Breast epithelium (tissue), 4 donors: ENCODE measurements at places on chromosomes 3 and 15.

GRCh38 chr15:78739996-78740903 is 71.0 kb downstream of the ADAMTS7 start:
- no peaks in the 10 kb centered on the region for H3K36me3 ChIP-seq
- DNase-seq: no peak
- no peak overlapping the region for H3K4me3 ChIP-seq
- H3K27ac ChIP-seq: no peak overlapping the region
- H3K27me3 ChIP-seq: no peaks in the 10 kb centered on the region

- H3K27me3 ChIP-seq: no peaks in the 10 kb centered on the region
- H3K27ac ChIP-seq: no peak overlapping the region
- H3K36me3 ChIP-seq: peaks cover 1% of the 10 kb centered on the region
Observed at GRCh38 chr15:71893691-71894090, 83.3 kb downstream of the NR2E3 start.

GRCh38 chr15:80562033-80562432 is 133.1 kb upstream of the ABHD17C start:
- H3K4me1 ChIP-seq: no peaks in the 10 kb centered on the region
- no peak overlapping the region for H3K4me3 ChIP-seq
- no peak overlapping the region for H3K27ac ChIP-seq
- no peaks in the 10 kb centered on the region for H3K27me3 ChIP-seq
- no peak for DNase-seq

DNA sequence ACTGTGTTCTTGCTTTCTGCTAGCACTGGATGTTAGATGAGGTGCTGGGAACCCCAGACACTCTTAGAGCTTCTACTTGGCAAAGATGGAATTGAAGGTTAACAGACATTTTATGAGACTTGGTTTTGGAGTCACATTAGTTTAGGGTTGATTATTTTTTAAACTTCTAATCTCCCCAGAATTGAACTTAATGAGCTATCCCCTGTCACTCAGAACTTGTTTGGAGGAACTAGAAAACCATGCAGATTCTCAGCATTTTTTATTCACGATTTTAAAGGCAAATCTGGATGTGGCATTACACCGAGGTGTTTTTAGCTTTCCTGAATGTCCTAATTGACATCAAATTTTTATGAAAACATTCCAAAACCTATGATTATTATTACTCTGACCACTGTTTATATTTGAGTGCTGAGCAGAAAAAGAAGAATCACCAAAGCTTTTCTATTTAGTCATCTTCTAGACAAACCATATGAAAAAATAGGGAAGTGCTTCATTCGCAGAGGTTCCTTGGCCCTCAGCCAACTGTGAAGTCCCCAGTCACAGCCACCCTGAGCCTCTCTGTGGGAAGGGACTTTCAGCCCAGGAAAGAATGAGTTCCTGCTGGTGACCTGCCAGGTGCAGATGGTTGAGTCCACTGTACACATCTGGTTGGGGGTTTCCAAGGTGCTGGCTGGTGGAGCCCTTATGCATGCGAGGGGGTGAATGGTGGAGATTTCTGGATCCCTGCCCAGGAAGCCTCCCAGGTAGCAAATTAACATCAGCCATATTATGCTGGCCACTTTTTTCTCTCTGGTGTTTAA is 196.0 kb upstream of the TOPAZ1 start:
- peak; percentile 20 for DNase-seq
- no peaks in the 10 kb centered on the region for H3K36me3 ChIP-seq
- no peaks in the 10 kb centered on the region for H3K4me1 ChIP-seq
- H3K27ac ChIP-seq: no peak overlapping the region
- H3K4me3 ChIP-seq: no peak overlapping the region
- no peaks in the 10 kb centered on the region for H3K27me3 ChIP-seq

DNA sequence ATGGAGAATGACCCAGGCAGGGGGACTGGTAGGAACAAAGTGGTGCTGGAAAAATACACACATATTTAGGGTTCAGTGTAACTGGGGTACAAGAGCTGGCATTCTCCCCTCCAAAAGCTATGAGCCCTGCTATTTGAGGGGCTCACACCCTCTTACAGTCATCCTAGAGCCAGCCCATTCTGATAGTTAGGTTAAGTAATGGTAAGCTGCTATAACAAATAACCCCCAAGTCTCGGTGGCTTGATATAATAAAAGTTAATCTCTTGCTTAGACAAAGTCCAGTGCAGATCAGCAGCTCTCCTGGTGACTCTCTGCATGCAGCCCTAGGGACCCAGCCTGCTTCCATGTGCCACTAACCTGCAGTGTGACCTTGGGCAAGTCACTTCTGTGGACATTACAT is 234.9 kb upstream of the HES1 start:
- no peak overlapping the region for H3K27ac ChIP-seq
- no peaks in the 10 kb centered on the region for H3K36me3 ChIP-seq
- no peaks in the 10 kb centered on the region for H3K4me1 ChIP-seq
- no peak for DNase-seq

GRCh38 chr3:183566880-183567279 is 11.4 kb upstream of the KLHL6 start:
- no peaks in the 10 kb centered on the region for H3K36me3 ChIP-seq
- no peak overlapping the region for H3K4me3 ChIP-seq
- H3K4me1 ChIP-seq: no peaks in the 10 kb centered on the region
- H3K27ac ChIP-seq: no peak overlapping the region
- no peaks in the 10 kb centered on the region for H3K27me3 ChIP-seq

GRCh38 chr3:11844891-11845290 is 1.8 kb downstream of the TAMM41 start:
- no peak overlapping the region for H3K27ac ChIP-seq
- no peaks in the 10 kb centered on the region for H3K36me3 ChIP-seq
- H3K27me3 ChIP-seq: no peaks in the 10 kb centered on the region
- no peak overlapping the region for H3K4me3 ChIP-seq
- peaks cover 17% of the 10 kb centered on the region for H3K4me1 ChIP-seq
- DNase-seq: no peak

GRCh38 chr3:15982243-15982642 is 184.5 kb upstream of the ANKRD28 start:
- H3K27me3 ChIP-seq: no peaks in the 10 kb centered on the region
- no peak overlapping the region for H3K27ac ChIP-seq
- no peaks in the 10 kb centered on the region for H3K36me3 ChIP-seq
- no peak for DNase-seq

- no peak overlapping the region for H3K27ac ChIP-seq
- H3K4me1 ChIP-seq: no peaks in the 10 kb centered on the region
- DNase-seq: no peak
- H3K27me3 ChIP-seq: no peaks in the 10 kb centered on the region
- no peak overlapping the region for H3K4me3 ChIP-seq
- no peaks in the 10 kb centered on the region for H3K36me3 ChIP-seq
Observed at GRCh38 chr15:81418891-81419290, 44.9 kb upstream of the TMC3 start.

DNA sequence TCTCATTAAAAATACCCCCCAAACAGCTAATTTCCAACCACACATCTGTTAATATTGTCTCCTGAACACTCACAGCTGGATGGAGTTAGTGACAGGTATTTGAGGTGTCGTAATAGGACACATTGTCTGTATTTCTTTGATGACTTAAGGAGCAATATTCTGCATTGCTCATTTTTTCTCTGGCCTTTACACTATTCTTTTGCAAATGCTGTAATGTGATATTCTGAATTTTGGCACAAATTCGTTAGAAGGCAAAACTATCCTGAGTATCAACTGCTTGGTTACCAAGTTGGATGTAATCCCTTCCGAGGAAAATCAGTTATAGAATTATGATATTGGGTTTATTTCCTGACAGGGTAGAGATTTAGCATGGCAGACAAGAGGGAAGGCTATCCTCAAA is 1030.2 kb downstream of the MCTP2 start:
- no peaks in the 10 kb centered on the region for H3K36me3 ChIP-seq
- DNase-seq: no peak
- no peaks in the 10 kb centered on the region for H3K4me1 ChIP-seq
- no peak overlapping the region for H3K4me3 ChIP-seq

DNA sequence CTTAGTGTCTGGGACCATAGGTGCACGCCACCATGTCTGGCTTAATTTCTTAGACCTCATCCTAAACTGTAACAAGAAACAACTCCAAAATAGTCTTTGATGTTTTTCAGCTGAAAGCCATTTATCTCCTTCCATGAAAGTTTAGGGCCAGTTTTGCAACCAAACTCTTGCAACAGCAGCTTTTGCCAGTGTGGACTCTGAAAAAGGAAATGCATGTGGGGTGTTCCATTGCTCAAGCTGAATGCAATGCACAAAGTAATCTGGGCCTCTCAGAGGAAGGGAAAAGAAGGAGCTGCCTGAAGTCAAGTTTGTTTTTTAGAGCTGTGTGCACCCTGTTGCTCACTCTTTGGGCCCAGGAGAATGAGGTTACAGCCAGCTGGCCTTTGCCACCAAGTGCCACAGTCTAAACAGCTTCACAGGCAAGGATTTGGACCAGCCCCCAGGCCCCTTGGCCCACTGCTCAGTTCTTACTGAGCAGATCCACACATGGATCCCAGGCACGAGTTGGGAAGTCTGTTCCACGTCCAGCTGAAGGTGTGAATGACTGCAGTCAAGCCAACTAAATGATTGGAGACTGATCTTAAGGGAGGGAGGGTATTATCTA is 212.3 kb upstream of the LRRFIP2 start:
- H3K4me3 ChIP-seq: no peak overlapping the region
- no peaks in the 10 kb centered on the region for H3K4me1 ChIP-seq
- DNase-seq: no peak
- H3K36me3 ChIP-seq: no peaks in the 10 kb centered on the region
- no peaks in the 10 kb centered on the region for H3K27me3 ChIP-seq

GRCh38 chr3:178603735-178604134 is 67.5 kb downstream of the KCNMB2 start:
- H3K27ac ChIP-seq: no peak overlapping the region
- no peak for DNase-seq
- H3K4me3 ChIP-seq: no peak overlapping the region
- no peaks in the 10 kb centered on the region for H3K36me3 ChIP-seq
- H3K4me1 ChIP-seq: no peaks in the 10 kb centered on the region

DNA sequence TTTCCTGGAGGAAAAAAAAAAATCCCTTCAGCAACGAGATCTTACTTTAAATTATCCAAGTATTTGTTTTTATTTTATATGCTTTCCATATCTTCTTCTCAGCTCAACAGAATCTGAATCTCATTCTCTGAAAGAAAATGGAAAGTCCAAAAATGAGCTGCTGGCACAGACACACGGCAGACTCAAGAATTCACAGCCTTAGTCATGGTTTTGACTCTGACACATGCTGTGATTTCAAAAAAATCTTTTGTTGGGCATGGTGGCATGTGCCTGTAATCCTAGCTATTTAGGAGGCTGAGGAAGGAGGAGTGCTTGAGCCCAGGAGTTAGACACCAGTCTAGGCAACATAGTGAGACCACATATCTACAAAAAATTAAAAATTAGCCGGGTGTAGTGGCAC is 565.0 kb downstream of the MAGI1 start:
- no peak overlapping the region for H3K27ac ChIP-seq
- H3K27me3 ChIP-seq: no peaks in the 10 kb centered on the region
- H3K4me3 ChIP-seq: no peak overlapping the region
- H3K4me1 ChIP-seq: no peaks in the 10 kb centered on the region

DNA sequence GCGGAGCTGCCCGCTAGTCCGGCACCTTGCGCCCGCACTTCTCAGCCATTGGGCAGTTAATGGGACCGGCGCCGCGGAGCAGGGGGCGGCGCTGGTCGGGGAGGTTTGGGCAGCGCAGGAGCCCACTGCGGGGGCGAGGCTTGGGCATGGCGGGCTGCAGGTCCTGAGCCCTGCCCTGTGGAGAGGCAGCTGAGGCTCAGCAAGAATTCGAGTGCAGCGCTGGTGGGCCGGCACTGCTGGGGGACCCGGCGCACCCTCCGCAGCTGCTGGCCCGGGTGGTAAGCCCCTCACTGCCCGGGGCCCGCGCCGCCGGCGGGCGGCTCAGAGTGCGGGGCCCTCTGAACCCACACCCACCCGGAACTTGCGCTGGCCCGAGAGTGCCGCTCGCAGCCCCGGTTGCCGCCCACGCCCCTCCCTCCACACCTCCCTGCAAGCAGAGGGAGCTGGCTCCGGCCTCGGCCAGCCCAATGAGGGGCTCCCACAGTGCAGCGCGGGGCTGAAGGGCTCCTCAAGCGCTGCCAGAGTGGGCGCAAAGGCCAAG is 835.0 kb downstream of the TBL1XR1 start:
- H3K27ac ChIP-seq: no peak overlapping the region
- H3K4me3 ChIP-seq: no peak overlapping the region
- H3K4me1 ChIP-seq: no peaks in the 10 kb centered on the region
- H3K36me3 ChIP-seq: no peaks in the 10 kb centered on the region
- DNase-seq: no peak

DNA sequence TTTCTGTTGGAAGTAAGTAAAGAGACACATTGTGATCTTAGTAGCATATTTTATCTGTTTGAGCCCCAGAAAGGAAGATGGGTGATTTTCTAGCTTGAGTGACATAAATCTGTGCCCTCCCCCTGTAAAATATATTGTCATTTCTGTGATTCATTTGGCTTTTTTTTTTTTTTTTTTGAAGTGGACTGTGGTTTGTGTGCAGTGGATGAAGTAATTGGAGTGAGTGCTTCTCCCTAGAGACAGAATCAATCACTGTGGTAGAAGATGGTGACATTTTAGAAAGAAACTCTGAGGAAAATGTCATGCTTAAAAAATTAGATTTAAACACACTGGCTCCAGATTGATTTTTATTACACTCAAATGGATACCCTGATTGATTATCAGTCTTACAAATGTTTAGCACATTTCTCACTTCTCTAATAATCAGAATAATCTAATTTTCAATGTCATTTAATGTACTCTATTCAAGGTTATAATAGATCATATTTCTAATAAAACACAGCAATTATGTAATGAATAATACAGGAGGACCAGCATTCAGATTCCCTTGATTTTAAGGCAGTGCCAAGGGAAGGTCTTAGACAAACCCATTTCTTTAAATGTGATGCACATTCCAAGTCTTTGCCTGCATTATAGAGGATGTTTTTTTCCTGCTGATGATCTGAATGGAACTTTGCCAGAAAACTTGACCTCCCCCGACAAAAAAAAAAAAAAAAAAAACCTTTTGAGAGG is 116.6 kb downstream of the TOP2B start:
- no peak overlapping the region for H3K4me3 ChIP-seq
- H3K36me3 ChIP-seq: no peaks in the 10 kb centered on the region
- H3K4me1 ChIP-seq: no peaks in the 10 kb centered on the region
- no peak for DNase-seq

- DNase-seq: no peak
- no peaks in the 10 kb centered on the region for H3K27me3 ChIP-seq
- H3K36me3 ChIP-seq: no peaks in the 10 kb centered on the region
- H3K4me1 ChIP-seq: no peaks in the 10 kb centered on the region
- no peak overlapping the region for H3K27ac ChIP-seq
Observed at GRCh38 chr3:107775974-107776373, 253.2 kb downstream of the BBX start.

- H3K4me1 ChIP-seq: no peaks in the 10 kb centered on the region
- no peak overlapping the region for H3K27ac ChIP-seq
- no peak overlapping the region for H3K4me3 ChIP-seq
- no peak for DNase-seq
Observed at GRCh38 chr3:51099794-51100535, 285.1 kb upstream of the MANF start.

GRCh38 chr15:36589971-36590370 is 10.5 kb downstream of the CDIN1 start:
- H3K4me3 ChIP-seq: no peak overlapping the region
- no peaks in the 10 kb centered on the region for H3K4me1 ChIP-seq
- no peaks in the 10 kb centered on the region for H3K36me3 ChIP-seq
- H3K27ac ChIP-seq: no peak overlapping the region
- H3K27me3 ChIP-seq: no peaks in the 10 kb centered on the region

- no peaks in the 10 kb centered on the region for H3K36me3 ChIP-seq
- no peak for DNase-seq
Observed at GRCh38 chr3:23931597-23931996, 13.5 kb upstream of the NR1D2 start.

GRCh38 chr3:194019398-194020165 is 116.4 kb upstream of the HES1 start:
- DNase-seq: no peak
- H3K36me3 ChIP-seq: no peaks in the 10 kb centered on the region
- no peak overlapping the region for H3K4me3 ChIP-seq
- H3K27ac ChIP-seq: no peak overlapping the region
